ENCODE measurements at places on chromosomes 12 and 14.

DNA sequence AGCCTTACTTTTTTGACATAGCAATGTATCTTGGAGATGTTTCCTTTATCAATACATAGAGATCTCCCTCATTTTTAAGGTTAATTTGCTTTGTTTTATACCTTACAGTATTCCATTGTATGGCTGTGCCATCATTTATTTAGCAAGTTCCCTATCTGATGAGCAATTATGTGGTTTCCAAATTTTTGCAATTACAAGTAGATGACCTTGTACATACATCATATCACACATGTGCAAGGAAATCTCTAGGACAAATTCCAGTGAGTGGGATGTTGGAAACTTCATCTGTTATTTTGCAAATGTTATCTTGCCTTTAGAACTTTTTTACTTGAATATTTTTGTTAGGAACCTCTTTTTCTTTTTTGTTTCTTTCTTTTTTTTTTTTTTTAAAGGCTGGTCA is 49.7 kb downstream of the DRAM1 start:
- H3K4me3 ChIP-seq, result no peak overlapping the region
- no peak for DNase-seq
- no peaks in the 10 kb centered on the region for H3K27me3 ChIP-seq
- no peaks in the 10 kb centered on the region for H3K36me3 ChIP-seq

- H3K4me1 ChIP-seq, result peaks cover 45% of the 10 kb centered on the region
- no peak overlapping the region for H3K4me3 ChIP-seq
- DNase-seq, result no peak
- no peak overlapping the region for H3K27ac ChIP-seq
- peaks cover 16% of the 10 kb centered on the region for H3K36me3 ChIP-seq
These were observed 444.3 kb upstream of the RGS6 start for GRCh38 chr14:71487941-71488340.

DNA sequence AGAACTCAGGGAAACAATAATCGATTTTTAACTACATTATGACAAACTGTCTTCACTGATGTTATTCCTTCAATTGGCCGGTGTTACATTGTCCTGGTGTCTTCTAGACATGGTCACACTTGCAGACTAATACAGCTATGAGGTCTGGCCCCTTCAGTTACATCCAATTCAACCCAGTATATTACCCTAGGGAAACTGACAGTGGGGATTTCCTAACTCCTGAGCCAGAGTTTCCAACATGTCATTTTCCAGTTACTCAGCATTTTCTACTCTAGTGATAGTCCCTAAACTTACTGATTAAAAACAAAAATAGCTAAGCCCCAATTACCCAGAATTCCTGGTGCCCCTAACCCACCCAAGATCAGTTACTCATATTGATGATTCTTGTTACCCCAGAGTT is 21.1 kb downstream of the IFNG start:
- DNase-seq, result no peak

- no peaks in the 10 kb centered on the region for H3K4me1 ChIP-seq
- H3K4me3 ChIP-seq, result no peak overlapping the region
- H3K27ac ChIP-seq, result no peak overlapping the region
These were observed 341.6 kb downstream of the VRK1 start for GRCh38 chr14:97138801-97139200.

GRCh38 chr14:69149461-69150244 is 3.3 kb downstream of the DCAF5 start:
- peak overlapping the region; percentile 69 for H3K27ac ChIP-seq
- H3K4me3 ChIP-seq, result no peak overlapping the region
- DNase-seq, result no peak

- H3K27ac ChIP-seq, result peak overlapping the region; percentile 92
- H3K4me3 ChIP-seq, result peak overlapping the region; percentile 97
- no peak for DNase-seq
These were observed 1.6 kb upstream of the ACTR6 start for GRCh38 chr12:100199023-100199346.

Measured in naive B cell (primary cell).